ENCODE measurements at places on chromosomes 1 and 21.

GRCh38 chr1:29639156-29639736, 402.9 kb downstream of the PTPRU start:
- no peak for DNase-seq

- DNase-seq, result no peak
Observed at GRCh38 chr1:117606649-117607430, 992 bp downstream of the TENT5C start.

DNA sequence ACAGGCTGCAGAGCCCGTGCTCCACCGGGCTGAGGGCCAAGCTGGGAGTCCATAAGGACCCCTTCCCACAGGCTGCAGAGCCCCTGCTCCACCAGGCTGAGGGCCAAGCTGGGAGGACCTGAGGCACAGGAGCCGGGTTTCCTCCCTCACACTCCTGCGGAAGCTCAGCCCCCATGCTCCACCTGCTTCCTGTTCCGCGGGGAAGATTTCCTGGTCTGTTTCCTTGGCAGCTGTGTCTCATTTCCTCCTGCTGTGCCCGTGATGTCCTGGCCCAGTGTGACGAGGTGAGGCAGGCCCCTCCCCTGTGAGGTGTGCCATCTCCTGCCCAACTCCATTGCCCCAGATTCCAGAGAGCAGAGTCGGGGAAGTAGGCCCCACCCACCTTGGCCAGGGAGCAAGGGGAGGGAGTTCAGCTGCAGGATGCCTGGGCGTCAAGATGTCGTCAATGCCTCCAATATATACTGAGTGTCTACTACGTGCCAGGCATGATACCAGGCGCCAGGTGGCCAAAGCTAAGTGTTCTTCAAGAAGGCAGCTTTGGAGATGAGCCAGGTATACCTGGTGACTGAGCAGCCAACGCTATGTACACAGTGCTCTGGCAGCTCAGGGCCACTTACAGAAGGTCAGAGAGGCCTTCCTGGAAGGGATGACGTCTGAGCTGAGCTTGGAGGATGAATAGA, 58.8 kb downstream of the NAV1 start:
- DNase-seq, result peak; percentile 81

DNA sequence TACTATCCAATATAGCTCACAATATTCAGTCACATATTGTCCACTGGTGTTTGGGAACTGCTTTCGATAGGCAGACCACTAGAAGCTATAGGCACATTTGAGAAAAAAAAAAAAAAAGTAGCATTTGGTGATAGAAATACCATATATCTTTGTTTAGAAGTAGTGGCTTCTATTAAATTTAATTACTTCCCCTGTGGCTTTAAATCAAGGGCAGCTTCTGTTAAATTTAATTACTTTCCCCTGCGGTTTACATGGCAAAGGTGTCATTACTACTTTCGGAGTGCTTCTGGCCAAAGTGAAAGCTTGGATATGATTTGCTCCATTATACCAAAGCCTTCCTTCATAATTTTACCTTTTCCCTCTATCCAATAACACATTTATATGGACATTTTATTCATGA, 229.9 kb downstream of the TTLL7 start:
- no peak for DNase-seq

GRCh38 chr1:59163268-59164092, 133.4 kb upstream of the FGGY start:
- no peak for DNase-seq

GRCh38 chr21:42201615-42202161, 17.3 kb upstream of the ABCG1 start:
- no peak for DNase-seq

- no peak for DNase-seq
Observed at GRCh38 chr1:206808615-206809014, 36.3 kb upstream of the IL10 start.

GRCh38 chr1:234601301-234602017, 8.5 kb downstream of the IRF2BP2 start:
- DNase-seq, result peak; percentile 16

- no peak for DNase-seq
Observed at GRCh38 chr1:152451254-152451653, 37.2 kb upstream of the CRNN start.

GRCh38 chr1:24390924-24391782, 22.4 kb downstream of the STPG1 start:
- DNase-seq, result peak; percentile 46

- no peak for DNase-seq
Observed at GRCh38 chr1:194339471-194339870, 1153.1 kb upstream of the B3GALT2 start.

DNA sequence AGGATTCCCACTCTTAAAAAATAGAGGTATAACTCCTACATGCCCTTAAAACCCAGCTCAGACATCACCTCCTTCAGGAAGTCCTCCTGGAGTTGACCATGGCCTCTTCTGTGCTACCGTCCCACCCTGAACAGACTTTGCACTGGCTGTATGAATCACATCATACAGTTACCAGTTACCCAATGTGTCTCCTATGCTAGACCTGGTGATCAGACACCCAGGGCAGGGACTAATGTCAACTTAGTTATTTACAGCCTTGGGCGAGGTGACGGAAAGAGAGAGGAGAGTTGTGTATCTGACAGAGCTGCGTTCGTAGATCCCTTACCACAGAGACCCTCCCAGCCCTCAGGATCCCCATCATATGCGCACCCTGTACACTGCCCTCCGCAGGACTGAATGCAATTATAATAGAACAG, 72.7 kb downstream of the SLC66A1 start:
- no peak for DNase-seq

GRCh38 chr1:184215274-184215925, 163.9 kb downstream of the TSEN15 start:
- DNase-seq, result no peak

GRCh38 chr1:156705918-156706656, 704 bp upstream of the CRABP2 start:
- peak; percentile 67 for DNase-seq
